Activated CD8-positive, alpha-beta memory T cell treated with anti-CD3 and anti-CD28 coated beads, Interleukin-2, amount 10 ng/mL, durations not matched to agents 7 days and 5 days (primary cell): ENCODE measurements at places on chromosomes 6 and 20. TPM values are rescaled to one million over a fixed set of nuclear protein-coding genes. Genes with fewer than 3 reads are reported as not detected.

- H3K36me3 ChIP-seq = no peaks in the 10 kb centered on the region
- H3K4me1 ChIP-seq = peaks cover 3% of the 10 kb centered on the region
Measured at GRCh38 chr6:2376429-2377355, 131.3 kb upstream of the GMDS start.

DNA sequence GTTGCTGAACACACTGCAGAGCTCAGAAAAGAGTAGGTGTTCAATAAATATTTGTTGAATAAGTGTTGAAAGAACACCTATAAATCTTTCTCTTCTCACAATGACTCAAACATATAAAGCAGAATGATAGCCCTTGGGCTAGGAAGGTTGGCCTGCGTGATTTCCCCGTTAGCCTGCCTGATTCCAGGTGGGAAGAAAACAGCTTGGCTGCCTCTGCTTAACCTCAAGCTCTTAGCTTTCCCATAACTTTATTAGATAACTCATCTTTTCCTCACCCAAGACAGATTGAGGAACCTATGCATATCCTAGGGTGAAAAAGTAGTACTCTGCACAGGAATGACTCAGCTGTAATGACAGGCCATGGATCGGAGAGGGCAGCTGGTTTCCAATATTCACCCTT is 300.3 kb upstream of the ID4 start:
- no peaks in the 10 kb centered on the region for H3K4me1 ChIP-seq
- no peak for DNase-seq
- no peak overlapping the region for H3K27ac ChIP-seq
- H3K36me3 ChIP-seq = no peaks in the 10 kb centered on the region

DNA sequence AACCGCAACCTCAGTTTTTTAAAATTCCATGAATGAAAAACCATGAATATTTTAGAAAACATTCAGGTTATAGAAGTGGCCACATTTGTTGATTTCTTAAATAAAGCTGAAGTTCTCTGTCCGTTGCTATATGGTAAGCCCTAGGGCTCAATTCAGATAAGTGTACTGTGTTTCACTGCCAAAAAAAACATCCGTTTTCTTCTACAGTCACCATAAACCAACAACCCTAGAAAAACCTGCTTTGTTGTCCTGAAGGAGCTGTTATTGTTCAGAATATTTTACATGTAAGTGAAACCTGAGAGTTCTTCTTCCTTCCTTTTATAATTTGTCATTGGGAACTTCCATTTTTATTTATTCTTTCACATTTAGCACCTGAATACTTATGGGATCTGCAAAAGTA is 274.1 kb downstream of the TFAP2A start:
- H3K4me3 ChIP-seq = no peak overlapping the region
- H3K4me1 ChIP-seq = no peaks in the 10 kb centered on the region
- DNase-seq = no peak
- H3K36me3 ChIP-seq = no peaks in the 10 kb centered on the region

STX7 gene
- 17.2 TPM for total RNA-seq

DNA sequence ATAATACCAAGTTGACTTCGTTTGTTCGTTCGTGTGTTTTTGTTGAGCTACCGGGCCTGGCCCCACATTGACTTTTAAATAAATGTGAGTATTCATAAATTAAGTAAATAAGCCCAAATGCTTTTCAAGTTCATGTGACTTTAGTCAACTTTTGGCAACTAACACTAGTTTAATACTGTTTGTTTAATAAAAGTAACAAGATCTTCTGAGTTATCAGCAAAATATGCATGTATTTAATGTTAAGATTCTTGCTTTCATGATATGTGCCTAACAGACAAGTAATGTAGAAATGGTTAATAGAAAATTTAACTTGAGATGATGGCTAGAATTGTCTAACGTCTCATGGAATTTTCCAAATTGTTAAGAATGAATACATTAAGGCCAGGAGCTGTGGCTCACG is 38.7 kb upstream of the ECI2 start:
- H3K36me3 ChIP-seq = no peaks in the 10 kb centered on the region
- DNase-seq = no peak
- no peak overlapping the region for H3K4me3 ChIP-seq
- no peaks in the 10 kb centered on the region for H3K4me1 ChIP-seq
- H3K27ac ChIP-seq = no peak overlapping the region
- peaks cover 3% of the 10 kb centered on the region for H3K27me3 ChIP-seq

DNA sequence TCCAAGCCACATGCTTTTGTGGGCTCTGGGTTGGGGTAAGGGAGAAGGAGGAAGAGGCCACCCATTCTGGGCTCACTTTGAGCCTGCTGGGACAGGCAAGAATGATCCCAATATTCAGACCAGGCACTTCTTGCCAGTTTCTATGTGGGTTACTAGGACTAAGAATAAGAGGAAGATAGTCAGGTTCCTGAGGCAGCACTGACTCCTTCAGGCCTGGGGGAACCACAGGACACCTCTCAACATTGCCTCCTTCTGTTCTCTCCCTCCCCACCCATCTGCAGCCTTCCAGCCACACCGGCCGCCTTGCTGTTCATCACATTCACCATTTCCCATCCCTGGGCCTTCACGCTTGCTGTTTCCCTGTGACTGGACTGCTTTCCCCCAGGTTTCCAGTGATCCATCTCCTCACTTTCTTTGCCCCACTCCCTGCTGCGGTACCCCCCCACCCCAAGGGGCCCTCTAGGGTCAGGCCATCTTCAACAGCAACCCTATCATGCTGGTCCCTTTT is 69.2 kb upstream of the SIRPA start:
- no peaks in the 10 kb centered on the region for H3K36me3 ChIP-seq
- H3K4me1 ChIP-seq = no peaks in the 10 kb centered on the region
- no peak for DNase-seq
- no peak overlapping the region for H3K4me3 ChIP-seq
- no peak overlapping the region for H3K27ac ChIP-seq

DNA sequence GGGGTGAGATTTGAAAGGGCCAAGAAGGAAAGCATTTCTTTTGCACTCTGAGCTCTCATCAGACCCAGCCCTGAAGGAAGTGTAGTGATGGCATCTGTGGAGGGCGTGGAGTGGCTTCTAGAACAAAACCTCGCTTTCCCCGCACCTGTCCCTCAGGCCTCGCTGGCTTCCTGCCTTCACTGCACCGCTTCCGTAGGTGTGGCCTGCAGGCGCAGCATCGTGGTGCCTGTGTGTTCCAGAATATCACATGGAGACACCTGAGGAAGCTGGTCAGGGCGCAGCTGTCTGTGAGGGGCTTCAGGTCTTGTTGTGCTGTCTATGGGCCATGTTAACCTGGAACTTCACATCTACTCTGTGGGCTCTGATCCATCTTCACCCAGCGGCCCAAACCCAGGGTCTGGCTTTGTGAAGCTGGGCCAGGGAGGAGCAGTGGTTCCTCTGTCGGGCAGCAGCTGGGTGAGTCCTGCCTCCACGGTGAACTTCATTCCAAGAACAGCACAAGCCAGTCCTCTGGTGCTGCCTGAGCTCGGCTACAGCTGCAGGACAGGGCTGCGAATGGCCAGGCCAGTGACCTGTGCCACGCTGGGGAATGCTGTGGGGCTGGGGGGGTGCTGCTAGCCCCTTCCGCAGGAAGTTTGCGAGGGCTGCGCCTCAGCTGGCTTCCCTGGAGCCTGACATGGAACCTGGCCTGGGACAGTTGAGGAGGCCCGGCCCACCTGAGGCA is 40.9 kb downstream of the DSTN start:
- no peaks in the 10 kb centered on the region for H3K27me3 ChIP-seq
- DNase-seq = peak; percentile 89
- H3K4me3 ChIP-seq = peak overlapping the region; percentile 50
- H3K27ac ChIP-seq = peak overlapping the region; percentile 96
- peaks cover 11% of the 10 kb centered on the region for H3K36me3 ChIP-seq

EFCAB8 gene
- 0.30 TPM for total RNA-seq

DNA sequence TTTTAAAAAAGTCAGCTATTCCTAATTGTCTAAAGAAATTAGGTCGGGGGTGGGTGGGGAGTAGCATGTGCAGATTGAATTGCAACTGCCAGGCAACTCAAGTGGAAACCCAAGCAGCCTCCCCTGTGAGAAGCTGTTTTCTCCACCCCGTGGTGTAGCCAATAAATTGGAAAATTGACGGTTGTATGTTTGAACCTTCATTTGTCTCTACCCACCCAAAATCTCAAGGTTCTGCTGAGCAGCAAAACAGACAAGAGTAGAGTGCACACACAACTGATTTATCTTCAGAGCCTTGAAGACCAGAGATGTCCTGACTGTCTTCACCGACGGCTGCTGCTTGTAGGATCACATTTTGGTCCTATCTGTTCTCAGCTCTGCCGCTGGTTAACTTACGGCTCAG is 88.5 kb downstream of the DTD1 start:
- no peaks in the 10 kb centered on the region for H3K27me3 ChIP-seq
- no peaks in the 10 kb centered on the region for H3K36me3 ChIP-seq
- no peaks in the 10 kb centered on the region for H3K4me1 ChIP-seq
- no peak overlapping the region for H3K4me3 ChIP-seq
- H3K27ac ChIP-seq = no peak overlapping the region
- DNase-seq = no peak
